H9 (cell line): ENCODE measurements at places on chromosomes 5 and 9.
A peak's percentile ranks its signal among the peaks of the same experiment; 100 is the strongest.

GRCh38 chr5:55101556-55102276, 730 bp upstream of the GZMA start:
- no peak for DNase-seq

- DNase-seq, result no peak
These were observed 52.7 kb upstream of the DMRT1 start for GRCh38 chr9:788777-789176.

DNA sequence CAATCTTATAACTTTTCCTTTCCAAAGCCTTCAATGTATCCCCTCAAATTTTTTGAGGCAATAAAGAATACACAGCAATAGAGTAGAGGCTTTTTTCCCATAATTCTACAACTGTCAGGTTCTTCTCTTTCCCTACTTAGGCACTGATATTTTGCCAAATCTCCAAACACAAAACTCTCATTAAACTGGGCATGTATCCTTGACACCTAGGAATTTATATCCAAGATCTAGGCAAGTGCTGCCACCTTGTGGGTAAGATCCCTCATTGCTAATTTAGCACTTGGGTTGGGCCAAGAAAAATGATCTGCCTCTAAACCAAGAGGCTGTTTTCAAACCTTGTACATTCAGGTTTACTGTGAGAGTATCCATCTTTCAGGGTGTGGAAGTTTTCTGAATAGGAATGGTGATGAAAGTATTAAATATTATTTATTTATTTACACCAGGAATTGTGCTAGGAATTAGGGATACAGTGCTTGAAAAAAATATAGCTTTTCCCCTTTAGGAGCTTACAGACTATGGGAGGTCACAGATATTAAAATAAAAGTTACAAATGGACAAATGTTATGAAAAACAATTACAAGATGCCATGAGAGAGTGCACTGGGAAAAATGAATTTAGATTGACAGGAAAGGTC, 17.6 kb downstream of the TSTD2 start:
- no peak for DNase-seq

DNA sequence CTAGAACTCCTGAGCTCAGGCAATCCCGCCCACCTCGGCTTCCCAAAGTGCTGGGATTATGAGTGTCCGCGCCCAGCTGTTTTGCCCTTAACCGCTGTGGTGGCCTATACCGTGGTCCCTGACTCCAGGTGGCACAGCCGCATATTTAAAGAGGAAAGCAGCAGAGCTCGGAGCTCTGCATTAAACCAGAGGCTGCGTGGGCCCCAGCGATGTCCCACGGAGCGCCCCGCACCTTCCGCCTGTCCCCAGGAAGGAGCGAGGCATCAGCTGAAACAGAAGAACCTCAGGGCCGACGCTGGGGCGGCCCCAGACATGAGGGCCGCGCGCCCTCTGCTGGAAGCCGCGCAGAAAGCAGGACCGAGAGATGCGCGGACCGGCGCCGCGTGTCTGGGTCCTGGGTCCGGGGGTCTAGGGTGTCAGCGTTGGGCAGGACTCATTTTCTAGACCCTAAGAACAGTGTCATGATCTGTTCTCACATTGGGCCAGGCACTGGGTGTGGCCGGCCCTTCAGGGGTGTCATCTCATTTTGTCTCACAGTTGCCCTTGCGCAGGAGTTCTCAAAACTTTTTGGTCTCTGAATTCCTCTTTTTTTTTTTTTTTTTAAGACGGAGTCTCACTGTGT, 37.7 kb downstream of the LAMC3 start:
- peak; percentile 83 for DNase-seq

DNA sequence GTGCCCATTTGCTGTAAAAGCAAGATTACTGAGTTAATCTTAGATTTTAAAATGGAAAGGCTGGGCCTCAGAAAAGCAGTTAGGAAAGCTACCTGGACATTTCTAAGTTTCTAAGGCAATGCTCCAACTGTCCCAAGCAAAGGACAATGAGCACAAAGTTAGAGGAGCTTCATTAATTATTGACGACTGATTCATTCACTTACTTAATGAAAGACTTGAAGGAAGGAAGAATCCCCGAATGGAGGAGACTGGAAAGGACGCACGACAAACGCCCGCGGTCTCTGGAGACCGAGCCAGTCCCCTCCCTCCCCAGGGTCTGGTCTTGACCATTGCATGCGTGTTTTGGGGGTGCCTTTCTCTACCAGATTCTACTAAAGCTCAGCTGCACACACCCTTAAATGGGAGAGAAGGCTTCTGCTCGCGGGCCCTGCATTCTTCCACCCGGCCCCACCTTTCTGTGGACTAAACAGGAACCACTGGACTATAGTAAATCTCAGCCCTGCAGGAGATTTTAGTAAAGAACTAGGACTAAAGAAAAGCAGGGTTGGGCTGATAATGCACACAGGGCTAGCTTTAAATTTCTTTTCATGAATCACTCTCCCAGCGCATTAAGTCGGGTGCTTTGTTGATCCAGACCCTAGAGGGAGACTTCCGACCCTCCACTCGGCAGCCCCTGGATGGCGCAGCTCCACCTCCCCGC, 44.8 kb downstream of the CTSL start:
- no peak for DNase-seq

- no peak for DNase-seq
These were observed 24.8 kb downstream of the FYB1 start for GRCh38 chr5:39194466-39195136.

DNA sequence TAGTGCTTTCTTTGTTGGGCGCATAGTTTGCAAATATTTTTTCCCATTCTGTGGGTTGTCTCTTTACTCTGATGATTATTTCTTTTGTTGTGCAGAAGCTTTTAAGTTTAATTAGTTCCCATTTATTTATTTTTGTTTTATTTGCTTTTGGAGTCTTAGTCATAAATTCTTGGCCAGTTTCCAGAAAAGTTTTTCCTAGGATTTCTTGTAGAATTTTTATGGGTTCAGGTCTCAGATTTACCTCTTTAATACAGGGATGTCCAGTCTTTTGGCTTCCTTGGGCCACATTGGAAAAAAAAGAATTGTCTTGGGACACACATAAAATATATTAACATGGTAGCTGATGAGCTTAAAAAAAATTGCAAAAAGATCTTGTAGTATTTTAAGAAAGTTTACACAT, 122.0 kb downstream of the WDR70 start:
- no peak for DNase-seq

- DNase-seq, result no peak
These were observed 480.1 kb downstream of the CDH12 start for GRCh38 chr5:22372826-22373660.

DNA sequence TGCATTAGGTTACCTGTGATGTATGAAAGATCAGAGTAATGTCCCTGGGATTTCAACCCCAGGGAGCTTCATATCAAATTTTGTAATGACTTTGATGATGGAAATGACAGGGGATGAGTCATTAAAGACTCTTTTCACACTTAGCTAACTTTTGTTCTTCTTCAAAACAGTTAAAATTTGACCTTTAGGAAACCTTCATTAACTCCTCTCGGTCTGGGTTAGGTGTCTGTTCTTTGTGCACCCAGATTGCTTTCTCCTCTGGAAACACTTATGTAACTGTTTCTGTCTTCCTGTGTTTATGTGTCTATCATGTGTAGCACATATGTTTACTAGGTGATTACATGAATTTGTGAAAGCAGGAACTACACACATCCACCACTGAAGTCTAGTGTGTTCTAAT, 1.6 kb downstream of the SRFBP1 start:
- no peak for DNase-seq

DNA sequence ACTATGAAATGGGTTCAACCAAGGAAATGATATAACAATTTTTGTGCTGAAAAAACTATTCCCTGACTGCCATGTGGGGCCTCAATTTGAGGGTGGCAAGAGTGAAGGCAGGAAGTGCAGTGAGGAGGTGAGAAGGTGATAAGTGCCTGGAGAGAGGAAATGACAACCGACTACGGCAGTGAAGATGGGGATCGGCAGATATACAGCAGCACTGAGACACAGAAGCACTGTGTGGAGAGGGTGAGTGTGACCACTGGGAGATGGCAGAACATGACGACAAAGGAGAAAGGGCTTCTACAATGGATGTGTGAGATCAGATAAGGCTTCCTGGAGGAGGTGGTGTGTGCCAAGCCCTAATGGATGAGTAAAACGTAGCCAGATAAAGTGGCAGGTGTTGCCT, 271.8 kb downstream of the TRIM32 start:
- DNase-seq, result no peak

- no peak for DNase-seq
These were observed 213.5 kb downstream of the FANCC start for GRCh38 chr9:95103871-95104580.

DNA sequence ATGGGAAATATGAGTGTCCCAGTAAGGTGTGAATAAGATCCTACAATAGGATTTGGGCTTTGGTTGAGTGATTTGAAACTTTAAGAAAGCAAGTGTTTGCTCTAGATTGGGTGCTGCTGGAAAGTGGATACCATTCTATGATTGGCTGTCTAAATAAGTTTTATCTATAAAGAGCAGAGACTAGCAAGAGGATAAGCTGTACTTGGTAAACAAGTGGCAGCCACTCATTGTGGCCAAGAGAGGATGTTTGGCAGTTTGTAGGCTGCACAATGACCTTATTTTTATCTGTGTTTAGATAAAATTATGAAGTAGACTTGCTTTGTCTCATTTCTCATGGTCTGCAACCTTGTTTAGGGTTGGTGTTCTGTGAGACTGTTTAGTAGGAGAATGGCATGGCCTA, 341.6 kb upstream of the PIK3R1 start:
- DNase-seq, result no peak

- no peak for DNase-seq
These were observed 62.6 kb upstream of the SLC25A51 start for GRCh38 chr9:37966412-37967013.

- DNase-seq, result no peak
These were observed 472.3 kb downstream of the LRRC70 start for GRCh38 chr5:63050916-63051315.

DNA sequence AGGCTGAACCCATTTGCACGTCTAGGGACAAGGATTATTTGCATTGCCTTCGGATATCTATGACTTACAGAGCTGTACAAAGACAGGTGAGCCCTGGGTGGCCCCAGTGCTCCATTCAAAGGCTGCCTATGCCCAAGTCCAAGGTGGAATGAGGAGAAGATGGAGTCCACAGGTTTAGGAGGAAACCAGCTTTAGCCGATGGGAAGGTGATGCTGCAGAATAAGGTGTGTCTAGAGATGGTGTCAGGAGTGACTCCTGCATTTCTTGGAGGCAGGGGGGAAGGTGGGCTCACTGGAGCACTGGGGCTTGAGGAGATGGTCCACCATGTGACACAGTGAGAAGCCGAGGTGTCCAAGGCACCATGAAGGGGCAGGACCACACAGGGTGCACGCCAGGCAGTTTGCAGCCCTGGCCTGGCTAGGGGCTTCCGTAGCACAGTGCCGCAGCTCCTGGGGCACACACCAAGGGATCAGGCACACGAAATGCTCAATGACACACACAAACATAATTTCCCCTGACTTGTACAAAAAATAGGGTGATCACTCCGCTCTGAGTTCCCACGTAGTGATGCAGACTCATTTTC, 32.1 kb downstream of the SEMA4D start:
- no peak for DNase-seq

- DNase-seq, result no peak
These were observed 573 bp upstream of the SPATA24 start for GRCh38 chr5:139404484-139404840.

- no peak for DNase-seq
These were observed 291.9 kb upstream of the PDE4D start for GRCh38 chr5:60185231-60186099.

DNA sequence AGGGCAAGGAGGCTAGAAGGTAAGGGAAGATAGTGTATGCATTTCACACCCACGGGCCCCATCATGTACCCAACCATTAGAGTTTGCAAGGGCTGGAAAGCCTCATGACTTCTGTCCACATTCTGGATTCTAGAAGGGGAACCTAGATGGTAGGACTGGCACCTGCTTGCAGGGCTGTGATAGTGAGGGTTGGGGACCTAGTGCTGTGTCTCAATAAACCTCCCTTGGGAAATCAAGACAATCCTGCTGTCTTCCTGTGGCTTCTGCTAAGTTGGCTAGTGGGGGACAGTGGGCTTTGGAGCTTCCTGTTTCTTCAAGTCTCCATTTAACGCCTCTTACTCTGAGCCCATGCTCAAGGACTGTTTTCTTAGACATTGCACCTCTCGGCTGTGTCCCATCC, 43.6 kb upstream of the SYNPO start:
- DNase-seq, result no peak

DNA sequence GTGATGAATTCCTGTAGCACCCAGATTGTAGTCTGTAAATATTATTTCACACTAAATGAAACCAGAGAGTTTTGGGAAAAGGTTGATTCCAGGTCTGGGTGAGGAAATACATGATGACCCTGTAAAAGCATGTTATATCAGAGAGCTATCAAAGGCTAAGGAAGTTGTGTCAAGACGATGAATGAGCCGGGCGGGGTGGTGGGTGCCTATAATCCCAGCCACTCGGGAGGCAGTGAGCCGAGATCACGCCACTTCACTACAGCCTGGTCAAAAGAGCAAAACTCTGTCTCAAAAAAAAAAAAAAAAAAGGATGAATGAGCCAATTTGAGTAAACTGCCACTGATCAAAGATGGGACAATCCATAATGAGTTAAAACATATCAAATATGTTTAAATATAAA, 29.2 kb downstream of the IL6ST start:
- no peak for DNase-seq

DNA sequence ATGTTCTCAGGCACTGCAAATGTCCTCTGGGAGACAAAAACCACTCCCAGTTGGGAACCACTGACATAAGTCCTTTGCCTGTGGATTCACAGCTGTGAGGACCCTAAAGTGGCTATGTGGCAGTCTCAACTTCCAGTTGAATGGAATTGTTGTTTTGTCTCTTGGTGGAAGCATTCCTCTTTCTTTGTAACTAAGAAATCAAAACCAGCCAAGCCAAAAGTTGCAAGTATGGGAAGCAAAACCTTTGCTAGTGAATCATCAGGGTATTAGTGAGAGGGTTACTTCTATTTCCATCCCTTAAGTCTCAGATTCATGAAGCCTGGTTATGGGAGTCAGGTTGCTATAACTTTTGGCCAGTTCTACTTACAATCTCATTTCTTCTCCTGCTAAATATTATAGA, 49.8 kb upstream of the RPS23 start:
- DNase-seq, result no peak

DNA sequence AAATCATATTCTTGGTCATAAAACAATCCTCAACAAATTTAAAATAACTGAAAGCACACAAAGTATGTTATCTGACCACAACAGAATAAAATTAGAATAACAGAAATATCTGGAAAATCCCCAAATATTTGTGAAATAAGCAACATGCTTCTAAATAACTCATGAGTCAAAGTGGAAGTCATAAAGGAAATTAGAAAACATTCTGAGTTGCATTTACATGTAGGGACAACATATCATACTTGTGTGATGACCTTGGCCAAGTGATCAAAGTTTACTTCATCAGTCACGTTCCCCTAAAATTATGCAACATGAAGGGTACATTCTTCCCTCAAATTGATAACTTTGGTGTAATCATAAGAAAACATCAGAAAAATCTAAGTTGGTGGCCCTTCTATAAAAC, 64.7 kb downstream of the CSF2 start:
- no peak for DNase-seq

DNA sequence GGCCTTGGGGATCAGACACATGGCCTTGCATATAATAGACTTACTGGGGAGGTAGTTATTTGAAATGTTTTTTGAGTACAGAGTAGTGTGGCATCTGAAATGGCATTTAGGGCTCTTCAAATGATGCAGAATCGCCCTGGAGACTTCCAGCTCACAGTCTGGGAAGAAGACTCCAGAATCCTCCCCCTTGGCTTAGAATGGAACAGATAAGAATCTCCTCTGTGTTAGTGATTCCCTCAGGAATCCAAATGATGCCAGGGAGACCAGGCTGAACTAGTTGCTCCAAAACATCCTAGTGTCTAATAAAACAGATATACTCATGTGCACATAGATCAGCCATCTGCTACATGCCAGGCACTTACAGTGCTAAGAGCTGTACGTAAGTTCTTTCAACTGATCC, 38.6 kb upstream of the SMC5 start:
- no peak for DNase-seq
